Activated T-cell treated with anti-CD3 and anti-CD28 coated beads, Interleukin-2, amount 50 U/mL, for 24 hours (primary cell): ENCODE measurements at places on chromosomes 2 and 18.

GRCh38 chr18:77495079-77495478, 245.4 kb downstream of the GALR1 start:
- no peak for DNase-seq

DNA sequence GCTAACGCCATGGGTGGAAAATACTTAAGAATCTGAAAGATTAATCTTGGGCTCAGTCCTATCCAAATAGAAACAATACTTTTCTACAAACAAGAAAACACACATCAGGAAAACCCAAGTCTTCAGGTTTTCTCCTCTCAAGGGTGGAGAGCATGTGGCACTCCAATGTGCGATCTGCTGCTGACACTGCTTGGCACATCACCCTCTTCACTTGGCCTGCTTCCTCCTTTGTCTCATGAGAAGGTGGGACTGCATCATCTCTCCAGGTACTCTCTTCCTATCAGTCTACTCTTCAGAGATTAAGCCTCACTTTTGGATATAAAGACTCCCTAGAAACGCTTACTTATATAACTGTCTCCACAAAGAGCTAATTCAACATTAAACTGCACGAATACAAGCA, 26.4 kb downstream of the HDLBP start:
- no peak for DNase-seq

DNA sequence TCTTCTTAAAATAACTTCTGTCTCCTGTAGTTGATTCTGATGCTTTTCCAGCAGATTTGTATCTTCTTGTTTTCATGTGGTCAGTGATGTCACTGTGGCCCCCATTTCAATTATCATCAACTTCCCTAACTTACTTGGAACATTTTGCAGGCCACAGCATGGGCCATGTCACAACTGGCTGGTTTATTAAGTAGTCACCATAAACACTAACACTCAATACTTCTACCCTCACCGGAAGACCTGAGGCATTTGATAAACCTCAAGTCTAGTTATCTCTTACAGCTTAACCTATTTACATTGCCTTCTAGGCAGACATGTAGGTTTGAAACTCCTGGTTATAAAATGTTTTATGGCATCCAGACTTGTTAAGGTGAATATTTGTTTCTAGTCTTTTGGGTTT, 37.4 kb upstream of the PROKR1 start:
- no peak for DNase-seq

- DNase-seq: no peak
Observed at GRCh38 chr2:20930928-20931327, 108.0 kb upstream of the LDAH start.

DNA sequence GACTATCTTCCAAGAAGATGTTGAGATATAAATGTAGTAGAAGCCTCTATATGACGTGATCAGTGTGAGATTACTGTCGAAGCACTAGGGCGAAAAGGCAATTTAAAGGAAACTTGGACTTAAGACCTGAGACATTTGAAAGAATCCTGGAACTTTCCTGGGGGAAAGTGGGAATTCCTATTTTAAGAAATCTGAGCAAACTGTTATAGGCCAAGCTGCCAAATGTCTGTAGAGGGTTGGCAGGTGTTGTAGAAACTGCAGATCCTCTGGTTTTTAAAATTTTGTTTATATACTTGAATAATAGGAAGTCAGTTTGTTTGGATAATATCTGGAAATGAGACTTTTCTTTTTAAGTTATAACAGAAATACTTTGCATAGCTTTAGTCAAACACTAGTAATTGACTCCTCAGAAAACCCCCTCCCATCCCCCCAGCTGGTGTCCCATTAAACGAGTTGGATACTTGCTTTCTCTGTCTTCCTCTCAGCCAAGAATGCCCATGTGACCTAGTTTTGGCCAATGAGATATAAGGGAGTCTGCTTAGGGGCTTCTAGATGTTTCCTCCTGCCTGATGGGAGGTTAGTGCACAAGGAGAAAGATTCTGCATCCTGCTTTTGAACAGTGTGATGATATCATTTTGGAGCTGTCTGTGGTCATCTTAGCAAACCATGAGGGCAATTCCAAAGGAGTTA, 61.2 kb downstream of the MOGAT1 start:
- no peak for DNase-seq

DNA sequence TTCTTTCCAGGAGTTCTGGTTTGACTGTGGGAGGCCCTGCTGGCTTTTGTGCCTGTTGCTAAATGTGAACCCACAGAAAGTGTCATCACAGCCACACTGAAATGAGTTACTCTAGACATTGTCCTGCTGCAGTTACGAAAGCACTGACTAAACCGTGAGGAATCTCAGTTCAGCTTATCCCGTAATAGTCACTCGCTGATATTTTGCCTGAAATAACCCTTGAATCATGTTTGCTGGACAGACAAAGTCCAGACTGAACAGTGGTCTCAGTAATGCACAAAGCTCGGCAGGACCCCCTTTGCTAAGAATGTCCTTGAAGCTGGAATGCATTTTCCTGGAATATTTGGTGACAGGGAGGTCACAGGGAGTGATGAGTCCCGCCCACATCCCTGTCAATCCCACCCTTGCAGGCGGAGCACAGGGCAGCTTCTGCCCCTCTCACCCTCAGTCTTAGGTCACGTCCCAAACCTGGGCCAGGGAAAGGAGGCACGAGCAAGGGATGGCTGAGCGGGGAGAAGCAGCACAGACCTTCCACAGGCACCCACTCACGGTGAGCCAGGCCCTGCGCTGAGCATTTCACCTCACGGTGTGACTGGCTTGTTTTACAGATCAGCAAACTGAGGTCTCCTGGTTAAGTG, 53.4 kb downstream of the ADI1 start:
- no peak for DNase-seq

GRCh38 chr18:50987261-50987660, 19.4 kb downstream of the ELAC1 start:
- DNase-seq: no peak

DNA sequence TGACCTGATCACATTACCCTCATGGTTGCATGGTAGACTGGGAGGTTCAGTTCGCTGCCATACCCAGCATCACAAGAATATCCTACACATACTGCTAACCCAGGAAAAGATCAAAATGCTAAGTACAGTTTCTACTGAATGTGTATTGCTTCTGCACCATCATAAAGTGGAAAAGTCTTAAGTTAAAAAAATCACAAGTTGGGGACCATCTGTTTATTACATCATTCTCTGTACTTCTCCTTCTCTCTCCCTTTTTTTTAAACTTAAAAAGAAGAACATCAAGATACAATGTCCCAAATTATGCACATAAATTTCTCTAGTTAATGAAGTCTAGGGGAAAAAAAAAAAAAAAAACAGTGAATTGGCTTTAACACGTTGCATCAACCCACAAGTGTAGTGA, 43.3 kb downstream of the NBAS start:
- no peak for DNase-seq

GRCh38 chr2:189516546-189516945, 64.0 kb downstream of the SLC40A1 start:
- no peak for DNase-seq

- no peak for DNase-seq
Observed at GRCh38 chr2:61924895-61925663, 19.6 kb downstream of the COMMD1 start.

DNA sequence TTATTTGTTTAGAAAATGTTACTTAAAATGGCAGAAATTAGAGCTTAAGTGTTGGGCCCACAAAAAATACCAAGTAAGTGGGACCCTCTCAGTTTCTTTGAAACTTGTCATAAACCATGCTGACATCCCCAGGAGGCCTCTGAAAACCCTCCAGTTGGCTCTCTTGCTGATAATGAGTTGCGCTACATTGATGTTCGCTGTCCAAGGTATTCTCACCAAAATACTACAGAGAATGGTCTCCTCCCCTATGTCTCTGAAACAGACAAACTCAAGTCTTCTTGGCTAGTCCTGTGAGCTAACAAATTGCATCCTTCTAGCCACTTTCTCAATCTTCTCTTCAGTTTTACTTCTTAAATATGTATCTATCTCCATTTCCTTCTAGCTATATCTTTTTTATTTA, 669.4 kb downstream of the IRS1 start:
- no peak for DNase-seq

- DNase-seq: no peak
Observed at GRCh38 chr18:44464398-44465180, 216.1 kb upstream of the SETBP1 start.

DNA sequence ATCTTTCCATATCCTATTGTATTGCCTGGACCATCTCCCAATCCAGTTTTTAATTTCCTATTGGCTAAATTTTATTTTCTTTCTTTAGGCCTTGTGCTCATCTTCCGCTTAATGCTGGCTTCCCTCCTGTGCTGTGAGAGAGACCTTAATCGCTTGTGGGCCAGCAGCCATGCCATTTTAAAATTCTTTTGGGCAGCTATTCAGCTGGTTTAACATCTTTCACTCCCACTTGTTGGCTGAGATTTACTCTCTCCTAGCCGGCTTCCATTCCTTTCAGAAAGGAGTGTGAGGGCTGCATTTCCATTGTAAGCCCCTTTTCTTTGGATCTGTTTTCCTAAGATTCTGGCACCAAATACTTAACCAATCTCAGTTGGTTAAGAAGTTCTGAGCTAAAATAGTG, 140.9 kb upstream of the RASGRP3 start:
- DNase-seq: no peak
